ENCODE measurements at places on chromosomes 5 and 9.

- DNase-seq: no peak
Measured at GRCh38 chr9:76655971-76656370, 108.3 kb upstream of the PCA3 start.

- no peak for DNase-seq
Measured at GRCh38 chr5:120466341-120467006, 2.4 kb downstream of the PRR16 start.

GRCh38 chr9:133161547-133161950 lies 2.2 kb downstream of the GBGT1 start:
- DNase-seq: no peak

DNA sequence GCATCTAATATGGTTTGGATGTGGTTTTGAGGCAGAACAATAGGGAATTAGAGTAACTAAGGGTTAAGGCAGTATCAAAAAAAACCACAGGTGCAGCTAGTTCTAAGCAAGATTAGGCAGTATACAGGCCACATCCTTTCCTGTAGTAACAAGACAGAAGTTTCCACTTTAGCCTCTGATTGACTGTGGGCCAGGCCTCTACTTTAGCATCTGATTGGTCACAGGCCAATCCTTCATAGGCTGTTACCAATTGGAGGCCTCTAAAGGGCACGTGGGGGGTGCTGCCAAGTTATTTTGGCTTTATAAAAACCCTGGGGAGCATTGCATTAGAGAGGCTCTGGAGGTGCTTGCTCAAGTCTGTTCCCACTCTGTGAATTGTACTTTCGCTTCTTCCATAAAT lies 144.1 kb upstream of the ST8SIA4 start:
- DNase-seq: no peak

DNA sequence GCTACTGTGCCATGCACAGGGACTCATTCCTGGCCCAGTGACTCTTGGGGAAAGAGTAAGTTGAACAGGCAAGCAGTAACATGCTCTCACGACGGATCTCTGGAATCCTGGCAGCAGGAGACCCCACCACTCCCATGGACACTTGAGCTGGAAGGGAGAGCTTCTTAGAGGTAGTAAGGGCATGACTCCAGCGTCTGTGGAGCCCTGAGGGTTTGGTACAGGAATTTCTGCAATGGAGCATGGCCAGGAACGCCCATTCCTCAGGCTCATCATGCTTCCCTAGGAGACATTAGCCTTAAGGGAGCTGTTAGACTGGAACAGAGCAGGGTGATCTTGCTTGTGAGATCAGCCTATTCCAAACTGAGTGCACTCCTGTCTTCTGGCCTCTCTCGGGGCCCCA lies 212.9 kb downstream of the MAT2B start:
- no peak for DNase-seq

DNA sequence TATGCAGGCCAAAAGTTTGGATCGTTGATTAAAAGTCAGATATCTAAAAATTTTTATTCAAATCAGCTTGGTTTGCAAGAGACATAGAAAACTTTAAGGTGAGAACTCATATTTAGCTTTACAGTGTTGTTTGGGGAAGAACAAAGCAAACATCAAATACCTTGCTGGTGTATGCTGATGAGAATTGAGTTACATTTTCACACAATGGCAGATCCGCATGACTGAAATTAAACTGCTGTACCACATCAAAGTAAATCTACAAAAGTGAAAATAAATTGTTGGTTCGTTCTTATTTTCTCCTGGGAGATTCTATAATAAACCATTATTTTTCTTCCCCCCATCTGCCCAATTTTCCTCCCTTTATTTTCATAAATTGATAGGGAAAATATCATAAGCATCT lies 198.2 kb upstream of the PCSK5 start:
- DNase-seq: no peak

GRCh38 chr9:117644932-117645636 lies 59.1 kb upstream of the TLR4 start:
- DNase-seq: peak; percentile 64

- no peak for DNase-seq
Measured at GRCh38 chr9:37423508-37423907, 1.0 kb downstream of the GRHPR start.

DNA sequence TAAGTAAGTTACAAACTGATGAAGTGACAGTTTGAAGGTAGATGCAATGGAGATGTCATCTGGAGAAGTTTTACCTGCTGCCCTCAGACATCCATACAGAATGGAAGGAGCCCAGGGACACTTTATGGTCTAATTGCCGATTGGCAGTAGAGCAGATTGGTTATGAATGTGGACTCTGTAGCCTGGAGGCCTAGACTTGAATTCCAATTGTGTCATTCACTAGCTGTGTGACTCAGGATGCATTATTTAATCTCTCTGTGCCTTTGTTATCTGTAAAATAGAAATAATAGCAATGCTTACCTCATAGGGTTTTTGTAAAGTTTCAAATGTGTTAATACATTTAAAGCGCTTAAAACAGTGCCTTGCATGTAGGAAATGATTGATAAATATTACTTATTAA lies 5.2 kb upstream of the TCERG1 start:
- DNase-seq: no peak

DNA sequence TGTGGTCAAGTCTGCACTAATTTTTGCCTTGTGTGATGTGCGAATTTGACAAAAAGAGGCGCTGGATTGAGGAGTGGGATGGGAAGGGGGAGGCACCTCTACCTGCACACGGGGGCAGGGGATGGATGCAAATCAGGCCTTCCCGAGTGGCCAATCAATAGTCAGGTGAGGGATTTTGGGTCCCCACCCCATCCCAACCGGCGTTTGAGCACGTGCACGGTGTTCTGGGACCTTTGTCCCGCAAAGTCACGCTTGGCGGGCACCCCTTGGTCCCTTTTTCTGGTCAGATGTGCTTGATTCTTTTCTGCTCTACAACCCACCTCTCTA lies 685 bp upstream of the ADAMTS19 start:
- DNase-seq: no peak

- no peak for DNase-seq
Measured at GRCh38 chr9:113709721-113710120, 166.4 kb upstream of the ZNF618 start.

DNA sequence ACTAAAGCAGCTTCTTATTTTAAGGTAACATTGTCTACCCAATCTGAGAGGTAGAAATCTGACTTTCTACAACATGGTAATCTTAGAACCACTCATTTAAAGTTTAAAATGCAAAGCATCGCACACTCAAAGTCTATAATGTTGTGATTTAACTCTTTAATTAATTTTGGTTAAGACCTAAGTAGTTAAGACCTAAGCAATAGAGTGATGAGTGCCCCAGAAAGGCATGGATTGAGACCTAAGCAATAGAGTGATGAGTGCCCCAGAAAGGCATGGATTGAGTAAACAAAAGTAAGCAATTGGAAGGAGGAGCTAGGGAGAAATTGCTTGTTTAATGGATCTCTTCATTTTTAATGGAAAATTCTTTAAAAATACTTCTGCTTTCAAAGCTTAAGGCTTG lies 86.8 kb downstream of the NLN start:
- no peak for DNase-seq

GRCh38 chr5:116673453-116673852 lies 98.8 kb upstream of the SEMA6A start:
- DNase-seq: no peak

DNA sequence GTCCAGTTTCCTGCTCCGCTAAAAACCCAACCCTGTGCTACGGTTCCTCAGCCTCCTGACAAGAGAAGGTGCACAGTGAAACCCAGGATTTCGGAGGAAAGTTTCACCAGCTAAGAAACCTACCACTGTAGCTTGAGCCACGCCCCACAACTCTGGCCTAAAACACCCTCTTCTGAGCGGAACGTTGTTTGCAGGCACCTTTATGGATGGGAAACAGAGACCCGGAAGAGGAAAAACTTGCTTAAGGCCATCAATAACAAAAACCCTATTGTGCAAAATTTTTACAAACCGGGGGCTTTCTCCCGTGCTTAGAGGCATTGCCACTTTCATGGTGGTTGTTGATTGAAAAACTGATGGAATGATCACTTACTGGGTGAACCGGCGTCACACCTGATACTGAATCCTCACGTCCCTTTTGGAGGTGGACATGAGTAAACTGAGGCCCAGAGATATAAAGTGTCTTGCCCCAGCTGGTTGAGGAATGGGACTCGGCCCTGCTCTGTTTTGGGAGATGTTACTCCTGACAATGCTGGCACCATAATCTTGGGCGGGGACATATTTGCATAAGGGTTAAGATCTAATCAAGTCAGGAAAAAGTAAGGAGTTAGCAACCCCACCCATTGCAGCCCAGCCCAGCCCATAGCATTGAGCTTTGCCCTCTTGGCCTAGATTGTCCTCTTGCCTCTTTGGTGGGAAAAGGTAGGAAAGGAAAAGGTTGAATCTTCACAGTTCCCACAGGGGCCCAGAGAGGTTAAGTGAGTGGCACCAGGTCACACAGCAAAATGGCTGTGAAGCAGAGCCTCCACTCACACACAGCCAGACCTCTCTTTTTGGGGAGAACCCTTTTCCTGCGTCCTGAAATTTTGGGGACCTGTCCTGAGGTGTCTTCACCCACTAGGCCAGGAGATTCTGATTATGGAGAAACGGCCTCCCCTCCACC lies 23.2 kb upstream of the PTGS1 start:
- DNase-seq: no peak

- DNase-seq: no peak
Measured at GRCh38 chr9:90330231-90330630, 312.4 kb downstream of the DIRAS2 start.

DNA sequence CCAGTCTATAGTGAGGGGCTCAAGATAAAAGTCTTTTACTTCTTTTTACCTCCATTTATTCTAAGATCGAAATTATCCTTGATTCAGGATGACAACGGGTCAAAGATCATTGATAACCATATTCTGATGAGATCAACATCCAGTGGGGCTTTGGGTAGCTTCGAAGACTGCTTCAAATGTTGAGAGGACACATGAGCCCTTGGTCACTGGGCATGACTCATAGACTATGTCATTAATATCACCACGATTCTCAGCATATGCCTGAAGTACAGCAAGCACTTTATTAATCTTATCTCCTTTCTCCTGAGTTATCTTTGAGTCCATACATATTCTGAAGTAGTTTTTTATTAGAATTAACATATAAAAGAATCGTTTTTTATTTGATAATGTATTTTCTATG lies 117.1 kb upstream of the DAB2 start:
- no peak for DNase-seq

GRCh38 chr9:120925535-120926396 lies 830 bp downstream of the TRAF1 start:
- DNase-seq: no peak

DNA sequence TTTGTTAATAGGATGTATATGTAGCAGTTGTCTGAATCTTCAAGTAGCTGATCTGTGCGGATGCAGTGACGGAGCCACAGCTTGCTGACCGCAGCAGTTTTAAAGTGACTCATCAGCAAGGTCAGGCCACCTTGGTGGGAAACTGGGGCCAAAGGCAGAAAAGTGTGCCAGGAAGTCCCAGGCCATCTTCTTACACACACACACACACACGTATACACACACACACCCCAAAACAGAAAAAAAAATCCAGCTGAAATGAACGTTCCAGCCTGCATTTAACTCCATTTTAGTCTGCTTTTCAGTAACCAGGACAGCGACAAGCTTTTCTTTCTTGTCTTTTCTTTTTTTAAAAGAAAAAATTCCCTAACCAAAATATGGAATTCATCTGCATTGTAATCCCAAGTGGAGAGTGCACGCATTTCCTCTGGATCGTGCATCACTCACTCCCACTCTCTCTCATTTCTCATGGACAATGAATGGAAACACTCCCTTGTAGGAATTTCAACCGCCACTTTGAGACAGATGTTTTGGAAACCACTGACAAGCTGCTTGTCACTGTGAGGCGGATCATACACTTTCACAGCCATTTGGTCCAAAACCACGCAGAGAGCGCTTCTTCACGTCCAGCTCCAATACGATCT lies 103.9 kb downstream of the LHFPL2 start:
- DNase-seq: no peak

- DNase-seq: no peak
Measured at GRCh38 chr5:97224112-97224750, 41.2 kb upstream of the RIOK2 start.

DNA sequence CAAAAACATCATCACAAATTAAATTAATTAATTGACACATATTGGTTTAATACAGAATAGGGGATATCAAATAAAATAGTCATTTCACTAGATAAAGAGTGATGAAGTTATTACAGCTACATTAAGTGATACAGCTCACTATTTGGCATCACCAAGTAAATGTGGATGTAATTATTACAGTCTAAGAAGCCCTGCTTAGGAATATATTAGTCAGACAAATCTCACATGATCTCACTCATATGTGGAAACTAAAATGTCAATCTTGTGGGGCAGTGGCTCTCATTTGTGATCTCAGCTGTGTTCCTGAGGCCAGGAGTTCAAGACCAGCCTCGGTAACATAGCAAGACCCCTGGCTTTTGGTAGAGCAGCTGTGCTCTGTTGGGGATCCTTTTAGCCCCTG lies 233.4 kb upstream of the RGMB start:
- no peak for DNase-seq

- peak; percentile 77 for DNase-seq
Measured at GRCh38 chr5:173618927-173619519, 2.6 kb upstream of the BOD1 start.

DNA sequence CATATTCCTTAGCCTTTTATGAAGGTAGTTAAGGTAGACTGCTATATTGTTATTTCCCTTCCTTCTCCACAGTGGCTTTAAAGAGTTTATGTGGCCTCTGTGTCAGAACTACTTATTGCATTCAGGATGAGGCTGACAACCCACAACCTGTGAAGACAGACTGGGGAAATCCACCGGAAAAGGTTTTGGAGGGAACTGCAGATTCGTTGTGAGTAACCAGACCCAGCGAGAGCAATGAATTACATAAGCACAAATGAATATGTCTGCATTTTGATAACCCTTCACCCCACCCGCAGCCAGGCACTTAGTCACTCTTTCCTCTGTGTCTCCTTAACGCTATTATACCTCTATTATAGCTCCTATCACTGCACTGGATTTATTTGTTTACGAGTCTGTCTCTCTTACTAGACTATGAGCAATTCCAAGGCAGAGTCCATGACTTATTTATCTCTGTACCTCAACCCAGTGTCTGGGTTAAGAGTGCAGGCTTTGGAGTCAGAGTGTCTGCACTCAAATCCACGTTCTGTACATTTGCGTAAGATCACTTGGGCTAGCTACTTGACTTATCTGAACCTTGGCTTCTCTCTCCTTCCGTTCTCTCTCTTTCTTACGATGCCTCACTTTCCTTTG lies 19.2 kb downstream of the KCTD16 start:
- DNase-seq: no peak

- DNase-seq: no peak
Measured at GRCh38 chr5:17405976-17406375, 92.1 kb upstream of the TAF11L2 start.

DNA sequence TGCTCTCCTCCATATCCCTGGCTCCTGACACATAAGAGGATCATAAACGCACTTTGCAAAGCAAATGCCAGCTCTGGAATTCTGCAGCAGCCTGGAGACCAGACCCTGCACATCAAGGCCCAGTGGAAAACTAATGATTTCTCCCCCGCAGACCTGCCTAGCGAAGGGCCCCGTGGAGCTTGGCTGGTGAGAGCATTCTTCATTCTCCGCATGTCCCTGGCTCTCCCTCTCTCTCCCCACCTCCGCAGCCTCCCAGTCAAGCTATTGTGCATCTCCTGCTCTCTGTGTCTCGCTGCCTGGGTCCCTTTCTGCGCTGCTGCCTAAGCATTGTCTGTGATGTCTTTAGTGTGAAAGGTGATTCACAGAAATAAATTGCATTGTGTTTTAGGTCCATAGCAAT lies 46.7 kb downstream of the GRIA1 start:
- DNase-seq: no peak

All from midbrain (tissue), 1 donor.